Calu3 (cell line): ENCODE measurements at places on chromosomes 16 and 17.

GRCh38 chr16:75579281-75579834 is 13.2 kb downstream of the GABARAPL2 start:
- no peak for DNase-seq

DNA sequence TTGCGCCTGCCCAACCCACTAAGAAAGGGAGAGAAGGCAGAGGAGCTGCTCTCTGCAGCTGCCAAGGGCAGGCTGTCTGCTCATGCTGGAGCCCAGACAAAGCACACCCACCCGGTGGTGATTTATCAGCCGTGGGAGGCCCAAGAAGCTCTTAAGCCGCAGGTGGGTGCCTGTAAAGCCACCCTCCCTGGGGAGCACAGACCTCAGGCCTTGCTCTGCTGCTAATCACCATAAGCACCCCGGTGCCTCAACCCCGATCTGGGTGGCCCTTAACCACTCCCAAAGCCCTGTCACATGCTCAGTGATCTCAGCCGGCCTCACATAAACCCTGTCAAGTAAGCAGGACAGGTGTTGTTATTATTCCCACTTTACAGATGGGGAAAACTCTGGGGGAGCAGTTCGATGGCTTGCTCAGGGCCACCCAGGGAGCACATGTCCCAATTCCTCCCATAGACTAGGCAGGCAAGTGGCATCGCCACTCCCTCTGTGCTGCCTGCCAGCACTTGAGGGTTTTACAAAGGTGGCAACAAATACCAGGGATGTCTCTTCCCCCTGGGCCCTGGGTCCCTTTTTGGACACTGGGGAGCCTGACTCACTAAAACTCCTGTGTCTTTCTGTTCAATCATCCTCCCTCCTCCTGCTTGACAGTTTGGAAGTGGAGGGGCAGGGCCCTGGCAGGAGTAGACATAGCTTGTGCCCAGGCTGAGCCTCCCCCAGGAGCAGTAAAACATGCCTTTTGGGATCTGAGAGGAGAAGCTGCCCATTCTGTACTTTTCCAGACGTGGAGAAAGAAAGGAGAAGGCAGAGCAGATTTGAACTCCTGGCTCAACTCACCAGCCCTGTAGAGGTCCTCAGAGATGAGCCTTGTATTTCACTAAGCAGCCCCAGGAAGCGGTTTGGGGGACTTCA is 299.3 kb downstream of the SOX9 start:
- DNase-seq, result peak; percentile 35

GRCh38 chr16:83051451-83051850 is 424.7 kb downstream of the CDH13 start:
- DNase-seq, result no peak

DNA sequence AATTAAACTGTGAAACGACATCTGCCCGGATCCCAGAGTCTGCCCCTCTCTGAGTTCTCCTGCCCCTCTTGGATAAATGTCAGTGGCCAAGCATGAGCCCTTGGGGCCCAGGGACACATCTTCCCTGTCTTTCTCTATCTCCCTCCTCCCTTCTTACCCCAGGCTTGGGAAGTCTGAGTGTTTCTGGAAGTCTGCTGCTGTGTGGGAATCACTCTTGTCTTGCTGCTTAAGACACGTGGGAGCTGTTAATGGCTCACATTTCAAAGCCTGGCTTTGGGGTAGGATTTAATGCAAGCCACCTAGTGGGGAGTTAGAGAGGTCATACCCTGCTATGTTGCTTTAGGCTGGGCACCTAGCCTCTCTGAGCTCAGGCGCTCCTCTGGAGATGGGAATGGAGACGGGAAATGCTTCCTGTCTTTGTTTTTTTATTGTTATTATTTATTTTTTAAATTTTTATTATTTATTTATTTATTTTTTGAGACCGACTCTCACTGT is 218.5 kb upstream of the CIBAR2 start:
- peak; percentile 47 for DNase-seq

- DNase-seq, result no peak
Observed at GRCh38 chr16:85007496-85008214, 3.7 kb downstream of the ZDHHC7 start.

GRCh38 chr17:21376759-21377690 is 868 bp downstream of the KCNJ12 start:
- DNase-seq, result peak; percentile 5

DNA sequence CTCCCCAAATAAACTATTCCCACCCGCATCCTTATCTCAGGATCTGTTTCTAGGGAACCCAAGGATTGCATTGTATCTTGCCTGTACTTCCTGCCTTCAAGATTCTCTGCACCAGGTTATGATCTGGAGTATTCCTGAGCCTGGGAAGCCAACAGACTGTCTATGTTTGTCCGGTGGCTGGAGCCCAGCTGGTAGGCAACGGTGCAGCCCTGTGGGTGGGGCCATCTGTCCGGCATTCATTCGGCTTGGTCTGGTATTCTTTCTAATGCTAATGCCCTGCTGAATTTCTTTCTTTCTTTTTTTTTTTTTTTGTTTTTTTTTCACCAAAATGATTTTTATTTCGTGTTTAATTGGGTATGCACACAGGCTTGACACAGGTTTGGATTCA is 20.7 kb upstream of the TVP23A start:
- DNase-seq, result no peak

DNA sequence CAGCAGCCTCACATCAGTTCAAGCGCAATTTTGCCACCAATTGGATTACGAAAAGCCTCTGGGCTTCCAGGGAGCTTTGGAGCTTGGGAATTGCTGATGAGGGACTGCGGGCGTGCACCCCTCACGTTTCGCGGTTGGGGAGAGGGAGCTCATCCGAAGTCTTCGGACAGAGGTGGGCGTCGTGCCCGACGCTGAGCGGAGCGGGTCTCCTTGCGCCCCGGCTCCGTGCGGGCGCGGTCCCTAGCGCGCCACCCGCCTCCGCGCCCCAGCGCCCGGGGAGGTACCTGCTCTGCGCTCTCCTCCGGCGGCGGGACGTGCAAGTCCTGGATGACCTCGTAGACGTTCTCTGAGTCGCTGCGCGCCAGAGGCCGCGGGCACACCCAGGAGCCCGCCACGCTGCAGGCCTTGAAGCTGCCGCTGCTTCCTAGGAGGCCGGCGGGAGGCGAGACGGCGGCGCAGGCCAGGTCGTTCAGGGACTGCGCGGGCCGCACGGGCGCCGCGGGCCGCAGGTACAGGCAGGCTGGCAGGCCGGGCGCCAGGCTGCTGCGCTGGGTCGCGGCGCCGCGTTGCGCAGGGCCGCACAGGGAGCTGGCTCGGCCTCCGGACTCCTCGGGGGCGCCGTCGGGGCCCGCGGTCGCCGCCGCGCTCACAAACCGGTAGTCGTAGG is 3.2 kb downstream of the ARHGAP27 start:
- no peak for DNase-seq

GRCh38 chr17:21460358-21460757 is 84.2 kb downstream of the KCNJ12 start:
- DNase-seq, result no peak

DNA sequence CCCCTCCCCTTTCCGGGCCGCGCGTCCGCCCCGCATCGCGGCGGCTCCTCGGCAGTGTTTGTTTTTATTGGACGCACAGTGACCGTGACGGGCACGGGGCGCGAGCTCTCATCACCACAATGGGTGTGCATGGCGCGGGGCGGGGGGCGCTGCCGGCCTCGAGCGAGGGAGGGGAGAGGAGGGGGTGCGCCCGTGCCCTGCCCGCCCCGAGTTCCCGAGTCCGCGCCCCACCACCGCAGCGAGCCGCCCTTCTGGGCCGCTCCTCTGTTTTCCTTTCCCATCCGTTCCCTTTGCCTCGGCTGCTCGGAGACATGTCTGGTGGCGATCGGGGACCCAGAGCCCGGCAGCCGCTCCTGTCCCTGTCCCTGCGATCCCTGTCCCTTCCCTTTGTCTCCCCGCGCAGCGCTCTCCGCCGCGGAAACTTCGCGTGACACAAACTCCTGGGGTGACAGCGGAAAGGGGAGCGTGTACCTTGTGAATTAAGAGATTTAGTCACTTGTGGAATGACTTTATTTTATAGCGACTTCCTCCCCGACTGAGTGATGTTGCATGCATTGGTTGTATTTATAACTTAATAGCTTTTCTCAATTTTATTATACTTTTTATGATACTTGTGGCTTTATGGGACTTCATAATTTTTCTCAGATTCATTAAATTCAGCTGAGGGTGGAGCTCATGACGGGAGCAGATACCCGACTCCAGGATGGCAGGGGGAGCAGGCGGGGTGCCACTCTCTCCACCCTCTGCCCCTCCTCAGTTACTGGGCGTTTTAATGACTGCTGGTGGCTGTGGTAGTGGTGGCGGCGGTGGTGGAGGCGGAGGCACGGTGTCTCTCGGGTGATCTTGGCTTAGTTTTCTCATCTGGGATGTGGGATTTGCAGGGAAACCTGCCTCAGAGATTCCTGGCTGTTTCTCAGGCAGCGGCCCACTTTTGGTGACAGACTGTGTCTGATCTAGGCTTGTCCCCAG is 40.8 kb downstream of the MRM1 start:
- DNase-seq, result no peak

DNA sequence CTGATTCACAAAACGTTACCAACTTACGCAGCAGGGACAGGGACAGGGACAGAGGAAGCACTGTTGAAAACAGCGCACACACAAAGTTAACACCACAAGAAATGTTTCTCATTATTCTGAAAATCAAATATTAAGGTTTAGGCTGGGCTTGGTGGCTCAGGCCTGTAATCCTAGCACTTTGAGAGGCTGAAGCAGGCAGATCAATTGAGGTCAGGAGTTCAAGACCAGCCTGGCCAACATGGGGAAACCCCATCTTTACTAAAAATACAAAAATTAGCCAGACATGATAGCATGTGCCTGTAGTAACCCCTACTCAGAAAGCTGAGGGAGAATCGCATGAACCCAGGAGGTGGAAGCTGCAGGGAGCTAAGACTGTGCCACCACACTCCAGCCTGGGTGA is 4.2 kb downstream of the CYTH1 start:
- DNase-seq, result no peak

- no peak for DNase-seq
Observed at GRCh38 chr17:71535321-71535720, 585.5 kb upstream of the SOX9 start.

- DNase-seq, result no peak
Observed at GRCh38 chr17:10052106-10052813, 146.1 kb downstream of the GAS7 start.

DNA sequence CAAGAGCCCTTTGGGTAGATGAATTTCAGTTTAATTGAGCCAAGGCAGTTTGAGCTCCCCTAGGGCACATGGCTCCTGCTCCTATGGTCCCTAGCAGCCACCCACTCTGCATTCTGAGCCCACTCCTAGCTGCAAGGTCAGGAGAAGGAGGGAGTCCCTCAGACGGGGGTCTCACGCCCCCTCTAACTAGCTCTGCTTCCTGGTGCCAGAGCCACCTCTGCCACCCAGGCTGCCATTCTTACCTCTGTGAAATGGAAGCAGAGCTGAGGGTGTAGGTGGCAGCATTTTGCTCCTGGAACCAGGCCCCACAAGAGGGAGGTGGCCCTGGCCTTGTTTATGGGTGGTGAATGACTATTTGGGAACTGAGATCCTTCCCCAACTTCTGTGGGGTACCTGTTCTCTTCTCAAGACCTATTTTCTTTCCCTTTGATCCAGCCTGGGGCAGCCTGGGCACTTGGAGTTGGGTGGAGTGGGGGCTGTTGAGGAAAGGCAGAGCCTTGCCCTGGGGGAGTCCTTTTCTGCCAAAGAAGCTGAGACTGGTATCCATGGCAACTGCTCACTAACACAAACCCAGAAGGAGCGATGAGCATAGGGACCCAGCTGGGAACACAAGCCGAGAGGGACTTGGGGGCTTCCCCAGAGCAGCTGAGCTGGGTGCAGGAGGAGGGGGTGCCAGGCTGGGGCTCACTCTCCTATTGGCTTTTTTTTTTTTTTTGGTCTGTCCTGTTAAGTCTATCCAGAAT is 4.8 kb downstream of the SPNS2 start:
- no peak for DNase-seq

DNA sequence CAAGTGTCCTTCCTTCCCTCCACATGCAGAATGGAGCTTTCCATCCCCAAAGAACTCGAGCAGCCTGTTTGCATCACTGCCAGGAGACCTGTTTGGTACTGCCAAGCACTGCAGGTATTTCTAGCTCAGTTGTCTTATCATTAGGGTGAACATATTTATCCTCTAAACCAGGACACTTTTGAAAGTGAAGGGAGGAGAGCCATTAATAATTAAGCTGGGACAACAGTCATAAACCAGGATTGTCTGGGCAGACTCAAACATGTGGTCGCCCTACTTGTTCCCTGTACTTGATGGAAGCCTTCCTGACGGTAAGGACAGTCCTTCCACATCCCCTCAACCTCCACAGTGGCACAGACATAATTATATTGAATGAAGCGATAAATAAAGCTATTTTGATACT is 67.4 kb downstream of the PRKCA start:
- no peak for DNase-seq

DNA sequence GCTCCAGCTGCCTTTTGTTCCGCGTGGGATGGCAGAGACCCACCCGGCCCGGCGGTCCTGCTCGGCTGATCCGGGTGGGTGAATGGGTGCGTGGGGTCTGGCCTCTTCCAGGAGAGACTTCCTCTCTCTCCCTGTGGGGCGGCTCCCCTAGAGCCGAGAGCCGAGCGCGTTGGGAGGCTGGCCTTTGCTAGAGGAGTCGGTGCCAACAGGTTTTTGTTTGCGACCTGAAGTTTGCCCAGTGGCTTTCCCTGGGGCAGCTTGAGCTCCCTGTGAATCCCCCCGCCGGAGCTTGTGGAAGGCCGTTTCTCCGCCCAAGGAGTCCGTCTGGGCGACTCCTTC is 970 bp downstream of the EPN2 start:
- peak; percentile 14 for DNase-seq

- peak; percentile 79 for DNase-seq
Observed at GRCh38 chr16:67155295-67156142, 4.2 kb downstream of the TRADD start.

DNA sequence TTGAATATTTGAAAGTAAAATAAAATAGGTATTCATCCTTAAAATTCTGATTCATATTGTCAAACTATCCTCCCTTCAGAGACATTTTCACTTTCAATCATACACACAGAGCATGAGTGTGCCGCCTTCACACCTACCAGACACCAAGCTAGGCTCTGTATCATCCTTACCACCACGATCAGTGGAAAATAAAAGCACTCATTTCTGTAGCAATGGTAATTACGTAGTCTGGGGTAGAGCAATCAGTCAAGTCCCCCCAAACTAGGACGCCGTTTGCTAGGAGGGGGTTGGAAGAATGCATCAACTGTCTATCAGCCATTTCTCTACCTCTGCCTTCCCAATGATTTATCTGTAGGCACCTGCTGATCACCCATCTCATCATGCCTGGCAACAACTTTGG is 84.6 kb upstream of the GRIN2A start:
- DNase-seq, result no peak
